H7 (cell line): ENCODE measurements at places on chromosomes 4 and X.

- DNase-seq: no peak
Observed at GRCh38 chr4:119152741-119153140, 17.1 kb downstream of the MYOZ2 start.

DNA sequence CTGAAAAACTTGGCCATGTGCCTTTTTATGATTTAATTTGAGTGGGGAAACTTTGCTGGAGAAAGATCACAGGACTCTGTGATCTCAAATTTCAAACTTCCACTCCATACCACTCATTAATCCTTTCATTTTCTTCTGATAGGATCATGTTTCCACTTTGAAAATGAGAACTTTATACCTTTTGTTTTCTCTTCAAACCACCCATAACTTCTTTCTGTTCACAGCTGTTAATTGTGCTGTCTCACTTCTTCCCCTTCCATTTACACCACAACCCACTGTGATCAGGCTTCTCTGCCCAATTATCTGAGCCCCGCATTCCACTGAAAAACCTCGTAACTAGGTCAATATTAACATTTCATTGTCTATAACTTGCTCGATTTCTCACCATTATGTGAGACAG lies 47.0 kb upstream of the ARSJ start:
- DNase-seq: no peak

GRCh38 chrX:120213438-120214265 lies 37.0 kb upstream of the ZBTB33 start:
- DNase-seq: peak; percentile 73

DNA sequence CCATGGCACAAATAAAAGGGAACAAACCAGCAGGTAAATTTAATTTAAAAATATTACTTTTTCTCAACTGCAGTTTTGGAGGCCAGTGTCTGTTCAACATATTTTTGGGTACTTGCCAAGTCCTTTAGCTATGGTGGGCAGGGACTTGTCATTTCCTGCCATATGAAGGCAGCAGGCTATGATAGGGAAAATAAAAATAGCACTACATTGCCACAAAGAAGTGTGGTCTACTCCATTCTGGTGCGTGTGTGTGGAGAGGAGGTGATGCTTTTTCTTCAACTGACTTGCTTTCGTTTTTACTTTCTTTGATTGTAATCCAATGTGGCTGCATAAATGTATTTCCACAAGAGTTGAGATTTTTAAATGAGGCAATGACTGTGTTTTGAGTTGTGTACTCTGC lies 17.2 kb downstream of the GPR174 start:
- DNase-seq: no peak

GRCh38 chrX:21723814-21724213 lies 34.1 kb downstream of the SMPX start:
- DNase-seq: no peak

DNA sequence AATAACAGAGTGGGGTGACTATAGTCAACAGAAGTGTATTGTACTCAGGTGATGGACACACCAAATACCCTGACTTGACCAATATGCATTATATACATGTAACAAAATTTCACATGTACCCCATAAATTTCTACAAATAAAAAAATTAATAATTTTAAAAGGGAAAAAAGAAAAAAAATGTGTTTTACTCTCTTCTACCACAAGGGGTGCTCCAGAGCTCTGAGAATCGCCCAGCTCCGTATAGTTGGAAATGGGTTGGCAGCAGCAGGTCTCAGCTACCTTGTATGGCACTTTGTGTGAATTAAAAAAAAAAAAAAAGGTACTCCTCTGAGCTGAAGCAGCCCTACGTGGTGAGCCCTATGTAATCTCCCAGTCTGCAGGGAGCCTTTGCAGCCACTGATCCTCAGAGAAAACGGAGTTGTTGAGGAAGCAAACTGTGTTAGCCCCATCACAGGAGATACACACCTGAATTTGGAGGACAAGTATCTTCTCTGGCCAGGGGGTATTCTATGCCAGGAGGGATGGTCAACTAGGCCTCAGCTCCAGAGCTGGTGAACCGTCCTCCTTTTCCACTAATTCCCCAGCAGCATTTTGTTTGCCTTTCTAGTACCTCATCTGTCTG lies 17.2 kb upstream of the POLA1 start:
- peak; percentile 46 for DNase-seq

DNA sequence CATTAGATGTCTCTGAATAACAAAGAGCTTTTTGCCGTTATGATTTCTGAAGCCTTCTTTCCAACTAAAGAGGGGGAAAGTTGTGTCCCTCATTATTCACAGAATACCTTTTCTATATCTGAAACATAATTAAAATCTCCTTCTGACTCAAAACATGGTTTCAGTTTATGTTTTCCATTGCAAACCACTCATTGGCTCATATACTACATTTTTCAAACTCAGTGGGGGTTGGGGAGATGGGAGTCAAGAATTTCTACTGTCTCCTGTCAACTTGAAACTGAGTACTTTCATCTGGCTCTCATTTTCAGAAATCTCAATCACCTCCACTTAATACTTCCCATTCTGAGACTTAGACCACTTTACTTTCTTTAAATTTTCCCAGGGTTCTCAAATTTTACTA lies 1839.5 kb upstream of the PCDH10 start:
- no peak for DNase-seq

DNA sequence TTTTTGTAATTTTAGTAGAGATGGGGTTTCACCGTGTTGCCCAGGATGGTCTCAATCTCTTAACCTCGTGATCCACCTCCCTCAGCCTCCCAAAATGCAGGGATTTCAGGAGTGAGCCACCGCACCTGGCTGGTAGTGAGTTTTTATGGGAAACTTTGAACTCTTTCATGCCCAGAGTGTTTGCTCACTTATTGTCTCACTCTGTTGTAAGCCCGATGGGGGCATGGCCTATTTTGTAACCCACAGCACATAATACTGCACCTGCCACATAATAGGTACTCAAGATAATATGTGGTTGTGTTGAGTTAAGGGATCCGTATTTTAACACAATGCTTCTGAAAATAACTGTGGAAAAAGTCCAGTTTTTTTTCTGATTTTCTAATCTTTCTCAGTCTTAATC lies 109.6 kb upstream of the GIMD1 start:
- no peak for DNase-seq

GRCh38 chr4:98786866-98787265 lies 128.5 kb upstream of the TSPAN5 start:
- DNase-seq: no peak

GRCh38 chr4:73871511-73872310 lies 2.5 kb downstream of the CXCL1 start:
- DNase-seq: no peak

- no peak for DNase-seq
Observed at GRCh38 chrX:16039363-16039762, 84.0 kb upstream of the GRPR start.

DNA sequence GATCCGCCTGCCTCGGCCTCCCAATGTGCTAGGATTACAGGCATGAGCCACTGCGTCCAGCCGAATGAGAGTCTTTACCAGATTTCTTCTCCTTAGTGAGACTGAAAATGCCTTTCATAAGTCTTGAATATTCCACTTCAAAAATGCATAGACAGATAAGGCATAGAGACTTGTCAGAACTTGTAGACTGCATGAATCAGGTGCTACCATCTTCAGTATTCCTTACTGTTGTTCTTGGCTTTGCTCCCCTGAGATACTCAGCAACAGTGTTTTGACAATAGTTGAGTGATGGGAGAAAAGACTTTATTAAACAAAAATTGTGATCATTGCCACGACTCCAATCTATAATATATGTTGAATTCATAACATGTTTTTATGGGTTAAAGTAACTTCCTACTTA lies 11.0 kb downstream of the TKTL2 start:
- no peak for DNase-seq

GRCh38 chr4:145487631-145488030 lies 6.0 kb downstream of the SMAD1 start:
- no peak for DNase-seq

- no peak for DNase-seq
Observed at GRCh38 chr4:180528003-180528402, 1715.2 kb upstream of the TENM3 start.

DNA sequence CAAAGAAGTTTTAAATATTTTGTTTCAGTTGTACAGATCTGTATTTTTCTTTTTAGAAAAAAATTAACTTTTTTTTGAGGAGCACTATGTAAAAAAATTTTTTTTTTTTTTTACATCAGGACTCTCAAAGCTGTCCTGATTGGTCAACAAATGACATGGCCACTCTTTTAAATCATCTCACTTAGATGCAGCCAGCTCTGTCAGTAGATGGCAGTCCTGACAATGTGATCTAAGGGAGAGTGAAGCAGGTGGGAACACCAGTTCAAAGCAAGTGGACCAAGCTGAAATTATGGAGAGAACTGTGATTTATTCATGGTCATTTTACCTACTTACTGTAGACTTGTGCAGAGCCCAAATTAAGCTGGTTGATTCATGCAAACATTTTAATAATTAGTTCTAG lies 174.7 kb upstream of the GPRIN3 start:
- DNase-seq: peak; percentile 54

GRCh38 chrX:19704132-19704531 lies 183.3 kb downstream of the SH3KBP1 start:
- no peak for DNase-seq

DNA sequence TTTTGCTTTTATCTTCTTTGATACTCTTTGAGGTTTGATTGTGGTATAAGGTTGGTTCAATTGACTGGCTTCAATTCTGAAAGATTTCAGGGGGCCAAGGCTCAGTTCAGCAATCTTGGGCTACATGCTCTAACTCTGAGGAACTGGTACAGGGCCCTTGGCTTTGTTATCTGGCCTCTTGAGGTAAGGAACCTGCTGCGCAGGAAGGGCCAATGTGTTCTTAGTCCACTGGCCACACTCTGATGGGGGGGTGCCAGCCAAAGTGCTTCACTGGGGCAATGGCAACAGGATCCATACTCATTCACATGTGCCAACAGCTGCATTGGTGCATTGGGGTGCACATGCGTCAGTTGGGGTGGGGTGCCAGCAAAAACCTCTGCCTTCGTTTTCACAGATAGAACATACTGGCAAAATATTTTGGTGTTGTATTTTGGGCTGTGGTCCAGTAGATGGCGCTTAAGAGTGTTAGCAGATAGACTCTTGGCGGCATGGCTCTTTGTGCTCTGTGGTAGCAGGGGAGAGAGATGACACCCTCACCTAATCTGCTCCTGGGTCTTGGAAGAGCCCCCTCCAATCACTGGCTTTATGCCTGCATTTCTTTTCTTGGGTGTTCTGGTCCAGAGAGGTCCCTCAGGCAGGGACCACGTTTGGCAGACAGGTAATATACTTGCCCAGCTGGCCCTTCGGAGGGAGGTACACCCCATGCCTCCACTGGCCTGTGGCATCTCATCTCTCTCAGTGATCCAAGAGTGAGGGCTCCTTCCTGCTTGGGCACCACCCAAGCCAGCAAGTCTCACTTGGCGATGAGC lies 42.9 kb downstream of the NDST3 start:
- DNase-seq: no peak

GRCh38 chr4:68736813-68737212 lies 66.4 kb upstream of the UGT2B15 start:
- no peak for DNase-seq

DNA sequence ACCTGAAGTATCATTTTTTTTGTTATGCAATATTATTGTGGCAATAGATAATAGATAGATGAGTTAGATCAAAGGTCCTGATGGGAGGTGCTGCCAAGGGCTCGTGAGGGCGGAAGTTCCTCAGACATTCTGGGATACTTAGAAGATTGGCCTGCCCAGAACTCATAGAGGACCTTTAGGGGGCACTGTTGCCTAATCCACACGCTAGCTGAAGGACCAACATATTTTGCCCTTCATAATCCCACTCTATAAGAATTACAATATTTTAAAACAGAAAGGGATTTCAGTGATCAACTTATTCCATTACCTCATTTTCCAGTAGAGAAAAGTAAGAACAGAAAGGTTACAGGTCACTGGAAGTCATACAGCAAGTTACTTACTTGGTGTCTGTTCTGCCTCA lies 22.9 kb upstream of the COX7B2 start:
- DNase-seq: no peak

DNA sequence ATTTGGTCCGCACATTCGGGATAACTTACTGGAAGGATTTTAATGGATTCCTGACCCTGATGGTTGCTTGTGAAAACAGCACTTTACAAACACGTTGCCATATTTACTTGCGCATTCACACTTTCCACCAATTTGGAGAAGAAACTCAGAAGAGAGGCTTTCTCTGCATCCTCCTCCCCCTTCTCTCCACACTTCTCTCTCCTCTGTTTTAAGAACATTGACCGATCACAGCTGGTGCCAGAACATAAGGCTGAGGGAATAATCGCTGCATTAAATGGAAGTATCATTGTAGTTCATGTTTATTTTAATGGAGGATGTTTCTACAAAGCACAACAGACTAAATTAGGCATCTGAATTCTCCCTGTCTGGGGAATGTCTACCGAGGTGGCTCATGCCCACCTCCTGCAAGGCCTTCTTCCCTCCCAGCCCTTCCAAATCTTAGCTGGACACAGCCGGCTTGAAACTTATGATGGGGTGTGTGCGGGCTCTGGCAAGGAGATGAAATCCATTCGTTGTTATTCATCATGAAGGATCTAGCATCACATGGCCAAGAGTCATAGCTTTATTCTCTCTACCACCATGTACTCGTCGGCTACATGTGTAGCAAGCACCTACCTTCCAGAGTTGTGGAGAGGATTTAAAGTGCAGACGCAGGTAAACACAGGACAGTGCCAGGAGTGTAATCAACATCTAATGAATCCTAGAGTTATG lies 204.1 kb downstream of the LDB2 start:
- no peak for DNase-seq

DNA sequence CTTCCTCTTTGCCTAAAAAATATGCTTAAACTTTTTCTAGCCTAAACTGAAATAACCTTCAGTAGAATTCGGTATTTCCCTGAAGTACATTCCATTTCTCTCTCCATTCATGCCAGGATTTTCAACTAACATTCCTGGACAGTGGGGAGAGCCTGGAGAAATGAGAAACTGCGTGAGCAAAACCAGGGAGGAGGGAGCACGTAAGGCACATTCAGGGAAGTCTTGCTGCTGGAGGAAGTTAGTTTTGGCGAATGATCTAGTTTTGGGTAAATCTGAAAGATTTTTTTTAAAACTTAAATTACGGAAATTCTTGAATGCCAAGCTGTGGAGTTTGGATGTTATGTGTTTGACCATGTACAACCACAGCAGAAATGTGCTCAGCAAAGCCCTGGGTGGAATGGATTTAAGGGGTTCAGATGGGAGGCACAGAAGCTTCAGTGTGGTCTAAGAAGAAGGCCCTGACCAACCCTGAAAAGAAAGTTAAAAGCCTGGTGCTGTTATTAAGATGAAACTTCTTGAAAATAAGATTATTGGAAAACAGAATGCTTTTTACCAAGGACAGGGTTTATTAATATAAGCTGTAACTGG lies 347.8 kb downstream of the ANK2 start:
- no peak for DNase-seq

DNA sequence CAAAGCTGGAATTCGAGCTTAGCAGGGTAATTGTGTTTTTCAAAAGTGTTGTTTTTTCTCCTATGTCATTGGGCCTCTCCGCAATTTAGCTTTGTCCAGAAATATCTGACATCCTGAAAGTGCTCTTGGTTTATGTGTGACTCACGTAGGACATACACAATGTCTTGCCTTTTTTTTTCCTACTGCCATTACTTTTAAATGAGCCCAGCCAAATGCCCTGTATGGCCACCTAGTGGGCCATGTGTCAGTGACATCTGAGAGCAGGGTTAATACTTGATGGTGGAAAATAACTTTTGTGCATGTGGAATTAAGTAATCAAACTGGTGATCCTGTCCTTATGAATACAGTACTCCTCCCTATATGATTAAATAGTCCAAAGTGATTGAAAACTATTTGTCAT lies 1411.1 kb upstream of the TENM3 start:
- no peak for DNase-seq

- DNase-seq: no peak
Observed at GRCh38 chrX:118525174-118525730, 29.6 kb downstream of the DOCK11 start.

GRCh38 chr4:181645489-181645888 lies 597.7 kb upstream of the TENM3 start:
- no peak for DNase-seq

GRCh38 chrX:119990556-119991004 lies 47.0 kb upstream of the NKAP start:
- peak; percentile 40 for DNase-seq
